Hypothalamus (tissue), 51 donors: ENCODE measurements at places on chromosomes 16 and 17.

GRCh38 chr16:35734728-35735402 is 2275.5 kb downstream of the TP53TG3F start:
- no peak for DNase-seq

GRCh38 chr17:53137869-53138268 is 684.9 kb upstream of the KIF2B start:
- DNase-seq, result no peak

DNA sequence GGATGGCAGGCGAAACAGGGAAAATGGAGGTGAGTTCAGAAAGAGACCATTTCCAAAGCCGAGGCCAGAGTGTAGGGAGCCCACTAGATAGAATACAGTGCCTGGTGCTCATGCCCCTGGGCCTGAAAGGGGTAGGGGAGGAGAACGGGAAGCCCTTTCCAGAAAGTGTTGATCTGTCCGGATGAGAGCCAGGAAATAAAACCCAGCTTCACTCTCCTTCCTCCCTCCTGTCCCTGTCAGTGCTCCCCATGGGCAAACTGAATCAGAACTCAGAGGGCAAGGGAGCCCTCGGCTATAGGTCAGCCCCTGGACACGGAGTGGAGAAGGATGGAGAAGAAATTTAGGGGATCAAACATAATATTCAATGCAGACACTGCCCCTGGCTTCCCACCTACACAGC is 57.7 kb upstream of the RPL38 start:
- no peak for DNase-seq

DNA sequence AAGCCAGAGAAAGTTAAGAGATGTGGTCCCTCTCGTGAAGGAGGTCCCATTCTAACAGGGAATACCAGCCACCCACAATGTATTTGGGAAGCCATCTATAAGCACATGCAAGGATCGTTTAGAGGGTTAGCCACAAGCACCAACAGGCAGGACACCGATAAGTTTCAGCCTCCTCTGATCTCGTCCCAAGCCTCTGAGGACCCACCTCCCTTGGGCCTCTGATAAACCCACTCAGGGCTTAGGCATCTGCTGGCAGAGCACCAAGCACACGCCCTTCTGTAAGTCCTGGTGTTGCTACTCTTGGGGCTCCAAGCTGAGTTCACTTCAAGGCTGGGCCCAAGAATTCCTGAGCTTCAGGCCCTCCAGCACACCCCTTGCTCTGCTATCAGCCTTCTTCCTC is 5.4 kb upstream of the PNPO start:
- DNase-seq, result no peak

GRCh38 chr16:10935226-10935915 is 6.9 kb downstream of the DEXI start:
- DNase-seq, result no peak

DNA sequence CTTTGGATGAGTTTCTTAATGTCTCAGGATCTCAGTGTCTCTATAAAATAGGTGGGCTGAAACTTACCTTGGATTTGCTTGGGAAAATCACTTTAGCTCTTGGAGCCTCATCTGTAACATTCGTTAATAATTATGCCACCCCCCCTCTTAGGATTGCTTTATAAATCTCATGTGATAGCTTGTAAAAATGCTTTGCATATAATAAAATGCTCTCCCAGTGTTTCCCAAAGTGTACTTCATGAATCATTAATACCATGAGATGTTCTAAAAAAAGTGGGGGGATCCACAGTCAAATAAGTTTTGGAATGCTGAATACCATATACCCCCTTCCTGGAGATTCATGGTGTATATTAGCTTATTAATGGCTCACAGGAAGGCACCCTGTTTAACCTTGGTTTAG is 5.2 kb downstream of the KRT39 start:
- DNase-seq, result no peak

GRCh38 chr17:58517378-58517927 is 3.0 kb upstream of the MTMR4 start:
- DNase-seq, result no peak

DNA sequence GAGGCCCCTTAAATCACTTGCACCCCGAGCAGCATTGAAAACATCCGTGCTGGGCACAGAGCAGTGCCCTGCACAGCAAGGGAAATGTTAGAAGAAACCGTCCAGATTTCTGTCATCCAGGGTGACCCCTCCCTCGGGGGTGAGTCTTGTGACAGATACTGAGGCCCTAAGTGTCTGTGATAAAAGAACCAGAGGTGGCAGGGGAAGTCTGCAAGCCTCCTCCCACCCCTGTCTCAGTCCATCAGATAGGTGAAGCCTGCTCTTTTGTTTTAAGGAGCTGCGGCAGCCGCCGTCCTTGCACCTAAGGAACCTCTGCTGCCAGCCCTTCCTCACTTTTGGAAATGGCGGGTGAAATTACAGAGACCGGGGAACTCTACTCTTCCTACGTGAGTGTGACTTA is 845 bp upstream of the NAT9 start:
- no peak for DNase-seq

- DNase-seq, result no peak
Observed at GRCh38 chr16:87692176-87692575, 73.6 kb downstream of the KLHDC4 start.

DNA sequence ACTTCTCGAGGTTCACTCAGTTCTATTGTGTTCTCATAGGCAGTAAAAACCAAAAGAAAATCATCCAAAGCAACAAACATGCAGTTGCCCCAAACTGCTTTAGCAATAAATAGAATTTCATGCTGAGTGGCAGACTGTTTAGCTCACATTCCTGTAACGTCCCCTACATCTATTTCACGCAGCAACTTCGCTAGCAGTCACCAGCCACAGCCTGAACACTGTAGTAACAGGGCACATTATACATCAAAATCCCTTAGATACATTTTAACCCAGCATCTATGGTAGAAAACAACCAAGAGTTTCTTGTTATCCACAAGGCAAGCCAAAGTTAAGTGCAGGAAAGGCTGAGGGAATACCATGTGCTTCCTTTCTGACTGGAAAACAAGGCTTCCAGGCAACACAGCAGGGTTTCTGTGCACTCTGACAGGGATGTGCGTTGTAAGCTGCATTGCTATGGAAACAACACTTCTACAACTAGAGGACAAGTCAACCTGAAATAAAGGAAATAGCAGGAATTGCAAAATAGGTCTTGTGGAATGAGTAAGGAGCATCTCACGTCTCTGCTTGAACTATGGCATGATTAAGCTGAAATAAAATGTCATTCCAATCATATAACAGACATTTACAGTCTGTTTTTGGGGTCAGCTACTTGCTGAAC is 55.4 kb downstream of the CFDP1 start:
- DNase-seq, result no peak

- no peak for DNase-seq
Observed at GRCh38 chr16:22352723-22353122, 21.7 kb downstream of the CDR2 start.

- no peak for DNase-seq
Observed at GRCh38 chr17:42924891-42925290, 24.3 kb downstream of the G6PC1 start.

DNA sequence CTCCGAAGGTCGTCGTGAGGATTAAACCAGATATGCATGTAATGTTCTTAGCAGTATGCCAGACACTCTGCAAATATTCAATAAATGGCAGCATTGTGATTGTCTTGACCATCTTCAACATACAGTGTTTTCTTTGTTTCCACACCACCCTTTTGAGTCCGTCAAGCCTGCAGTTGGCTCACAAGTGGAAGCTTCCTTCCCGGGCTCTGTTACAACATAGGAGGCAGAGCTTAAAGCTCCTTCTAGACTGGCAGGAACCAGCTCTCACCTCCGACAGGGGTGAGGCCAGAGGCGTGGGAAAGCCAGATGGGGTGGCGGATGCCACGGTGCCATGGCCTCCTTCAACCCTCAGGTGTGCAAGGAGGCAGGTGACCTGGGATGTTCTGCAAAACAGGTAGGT is 138.3 kb downstream of the FOXL1 start:
- no peak for DNase-seq

- no peak for DNase-seq
Observed at GRCh38 chr16:81997738-81998137, 13.5 kb downstream of the SDR42E1 start.

DNA sequence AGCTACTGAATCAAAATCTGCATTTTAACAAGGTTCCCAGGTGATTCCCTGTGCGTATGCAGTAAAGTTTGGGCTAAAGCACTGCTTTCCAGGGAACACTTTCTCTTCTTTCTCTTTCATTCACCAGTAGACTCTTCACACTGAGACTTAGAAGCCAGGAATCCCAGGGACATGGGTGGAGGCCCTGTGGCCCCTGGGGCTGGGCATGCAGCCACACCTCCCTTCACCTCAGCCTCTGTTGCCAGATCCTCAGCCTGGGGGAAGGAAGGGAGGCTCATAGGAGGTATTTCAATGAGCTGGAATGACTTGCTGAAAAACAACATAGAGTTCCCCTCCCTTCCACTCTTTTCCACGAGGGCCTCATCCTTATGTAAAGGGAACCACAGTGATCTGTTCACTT is 1.2 kb downstream of the G6PC3 start:
- no peak for DNase-seq

- DNase-seq, result no peak
Observed at GRCh38 chr17:55340686-55341085, 75.9 kb downstream of the HLF start.

GRCh38 chr16:81313701-81314602 is 810 bp upstream of the GAN start:
- no peak for DNase-seq

GRCh38 chr17:33889040-33889439 is 366.0 kb upstream of the CCL2 start:
- no peak for DNase-seq

DNA sequence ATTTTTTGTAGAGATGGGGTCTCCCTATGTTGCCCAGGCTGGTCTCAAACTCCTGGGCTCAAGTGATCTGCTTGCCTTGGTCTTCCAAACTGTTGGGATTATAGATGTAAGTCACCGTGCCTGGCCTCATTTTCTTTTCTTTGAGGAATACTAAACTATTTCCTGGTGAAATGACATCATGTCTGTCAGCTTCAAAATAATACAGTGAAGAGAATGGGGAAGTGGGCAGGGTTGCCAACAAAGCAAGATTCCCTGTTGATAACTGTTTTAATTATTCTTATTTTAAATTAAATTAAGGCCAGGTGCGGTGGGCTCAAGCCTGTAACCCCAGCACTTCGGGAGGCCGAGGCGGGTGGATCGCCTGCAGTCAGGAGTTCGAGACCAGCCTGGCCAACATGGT is 21.1 kb downstream of the PIPOX start:
- no peak for DNase-seq

DNA sequence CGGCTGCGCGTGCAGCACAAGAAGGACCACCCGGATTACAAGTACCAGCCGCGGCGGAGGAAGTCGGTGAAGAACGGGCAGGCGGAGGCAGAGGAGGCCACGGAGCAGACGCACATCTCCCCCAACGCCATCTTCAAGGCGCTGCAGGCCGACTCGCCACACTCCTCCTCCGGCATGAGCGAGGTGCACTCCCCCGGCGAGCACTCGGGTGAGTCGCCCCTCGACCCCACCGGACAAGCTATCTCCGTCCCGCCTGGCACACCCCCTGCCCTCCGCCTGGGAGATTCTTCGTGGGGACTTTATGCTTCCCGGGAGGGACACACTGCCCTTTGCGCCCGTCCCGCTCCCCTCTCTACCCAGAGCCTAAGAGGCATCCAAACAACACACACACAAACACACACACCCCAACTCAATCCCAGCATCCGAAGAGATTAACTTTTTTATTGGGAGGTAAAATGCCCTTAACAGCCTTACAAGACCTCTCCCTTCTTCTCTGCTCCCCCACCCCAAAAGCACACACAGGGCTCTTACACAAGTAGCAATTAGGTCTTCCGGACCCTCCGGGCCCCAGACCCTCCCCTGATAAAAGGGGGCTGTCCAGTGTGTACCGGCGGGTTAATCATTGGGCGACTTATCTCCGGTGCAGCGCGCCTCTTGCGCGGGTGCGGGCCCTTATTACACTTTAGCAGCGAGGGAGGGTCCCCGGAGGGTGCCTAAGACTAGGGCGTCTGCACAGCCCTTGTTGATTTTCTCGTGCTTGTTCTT is 2.1 kb downstream of the SOX9 start:
- DNase-seq, result no peak

- DNase-seq, result peak; percentile 36
Observed at GRCh38 chr16:88785106-88785924, at the start of gene PIEZO1. Gene PIEZO1, minus strand, starts transcription at chr16:88785220. Its CDS starts 256 bp downstream, at chr16:88784964.

DNA sequence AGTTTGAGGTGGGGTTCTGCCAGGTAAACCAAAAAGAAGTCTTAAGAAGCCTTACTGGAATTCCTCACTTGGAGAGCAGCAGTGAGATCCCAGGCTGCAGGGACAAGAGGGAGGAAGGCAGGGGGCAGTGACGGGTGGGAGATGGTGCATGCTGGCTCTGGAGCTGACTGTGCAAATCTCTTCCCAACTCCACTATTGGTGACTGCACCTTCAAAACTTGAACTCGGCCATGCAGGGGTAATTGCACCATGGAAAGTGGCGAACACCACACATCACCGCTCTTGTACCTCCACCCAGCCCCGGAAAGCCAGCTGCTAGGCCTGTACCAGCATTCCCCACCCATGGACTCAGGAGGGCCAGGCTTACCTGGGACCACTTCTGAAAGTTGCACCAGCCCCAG is 51.4 kb upstream of the CDR2 start:
- DNase-seq, result no peak

- no peak for DNase-seq
Observed at GRCh38 chr17:18256351-18256750, 2.2 kb downstream of the FLII start.

DNA sequence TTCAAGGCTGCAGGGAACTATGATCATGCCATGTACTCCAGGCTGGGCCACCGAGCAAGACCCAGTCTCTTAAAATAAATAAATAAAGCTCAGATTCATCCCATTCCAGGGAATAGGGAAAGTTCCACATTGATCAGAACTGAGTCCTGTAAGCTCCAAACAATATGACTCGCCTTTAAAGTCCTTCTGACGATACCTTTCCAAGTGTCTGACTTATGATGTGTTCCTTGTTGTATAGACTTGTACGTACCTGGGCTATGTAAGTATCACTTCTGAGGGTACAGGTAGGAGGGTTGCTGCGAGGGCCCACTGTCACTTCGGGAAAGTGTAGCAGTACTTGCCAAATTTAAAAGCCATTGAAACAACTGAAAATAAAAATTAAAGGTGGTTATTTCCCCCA is 252.8 kb downstream of the IRX3 start:
- DNase-seq, result no peak

- no peak for DNase-seq
Observed at GRCh38 chr17:49850772-49851386, 3.0 kb upstream of the TAC4 start.

DNA sequence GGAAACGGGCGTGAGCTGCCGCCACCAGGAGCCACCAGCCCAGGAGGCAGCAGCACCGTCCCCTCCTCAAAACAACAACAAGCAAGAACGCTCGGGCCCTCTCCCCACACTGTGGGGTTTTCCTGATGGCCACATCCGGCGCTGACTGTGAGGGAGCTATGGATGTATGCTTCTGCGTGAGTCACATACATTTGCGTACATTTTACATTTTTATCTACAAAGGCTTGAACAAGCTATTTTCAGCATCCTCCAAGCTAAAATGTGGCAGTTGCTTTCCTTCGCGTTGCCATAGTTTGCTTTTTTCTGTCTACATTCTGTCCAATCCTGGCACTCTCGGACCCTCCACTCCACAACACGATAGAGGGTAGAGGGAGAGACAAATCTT is 2.0 kb upstream of the ABR start:
- peak; percentile 42 for DNase-seq
